Fibroblast of villous mesenchyme (primary cell): ENCODE measurements at places on chromosomes 13 and 19. TPM values are rescaled to one million over a fixed set of nuclear protein-coding genes. Genes with fewer than 3 reads are reported as not detected.

PRSS57 gene
- not detected in 2 replicates for total RNA-seq

GRCh38 chr13:46317120-46317519 lies 69.9 kb downstream of the RUBCNL start:
- peak; percentile 17 for DNase-seq

DNA sequence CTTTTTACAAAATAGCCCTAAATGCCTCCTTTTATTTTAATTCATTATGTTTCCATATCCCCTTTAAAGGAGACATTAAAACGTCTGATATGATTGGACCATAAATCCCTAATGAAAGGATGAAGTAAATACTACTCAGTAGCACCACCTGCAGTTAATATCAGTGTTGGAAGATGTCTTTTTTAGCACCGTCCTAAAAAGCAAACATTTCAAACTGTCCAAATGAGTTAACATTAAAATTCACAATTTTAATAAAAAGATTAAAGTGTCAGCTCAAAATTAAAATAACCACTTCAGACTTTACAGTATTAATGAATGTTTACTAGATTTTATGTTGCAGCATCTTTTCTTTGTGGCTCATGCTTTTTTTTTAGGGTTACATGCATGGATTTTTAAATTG lies 12.3 kb downstream of the ZNF507 start:
- no peak for DNase-seq

CEACAM4 gene
- not detected in 2 replicates for total RNA-seq

SIGLEC8 gene
- total RNA-seq: not detected in 2 replicates

KLK11 gene
- not detected in 2 replicates for total RNA-seq

- DNase-seq: peak; percentile 71
Measured at GRCh38 chr13:30504081-30504480, 38.3 kb upstream of the HMGB1 start.

GRCh38 chr19:18771328-18772242 lies 19.5 kb downstream of the COMP start:
- no peak for DNase-seq

- no peak for DNase-seq
Measured at GRCh38 chr13:50969691-50970090, 60.1 kb downstream of the RNASEH2B start.

DNA sequence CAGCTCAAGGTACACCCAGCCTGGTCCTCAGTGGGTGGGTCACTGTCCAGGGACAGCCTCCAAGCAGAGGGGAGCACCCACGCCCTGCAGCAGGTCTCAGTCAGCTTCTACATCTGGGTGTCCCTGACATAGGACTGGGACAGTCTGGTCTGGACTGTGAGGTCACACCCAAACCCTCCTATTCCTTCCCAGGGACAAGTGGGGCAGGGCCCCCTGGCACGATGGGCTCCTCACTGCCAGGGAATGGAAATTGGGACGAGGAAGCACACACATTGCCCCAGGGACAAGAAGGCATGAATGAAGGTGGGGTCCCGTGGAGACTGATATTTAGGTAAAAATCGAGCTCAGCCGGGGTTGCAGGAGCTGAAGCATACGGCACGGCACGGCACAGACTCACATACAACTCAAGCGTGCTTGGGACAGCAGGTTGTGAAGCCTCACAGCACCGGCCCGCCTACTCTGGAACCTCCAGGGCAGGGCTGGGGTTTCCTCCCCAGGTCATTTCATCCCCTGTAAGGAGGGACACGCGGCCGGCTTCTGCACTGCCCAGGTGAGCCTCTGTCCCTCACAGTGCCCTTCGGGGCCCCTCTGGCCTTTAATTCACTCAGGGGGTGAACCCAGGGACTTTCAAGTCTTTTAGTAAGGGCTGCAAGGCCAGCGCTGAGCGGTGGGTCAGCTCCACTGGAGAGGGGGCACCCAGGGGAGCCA lies 3.5 kb downstream of the PNMA8B start:
- DNase-seq: no peak

GRCh38 chr13:111902726-111903125 lies 164.2 kb upstream of the SOX1 start:
- no peak for DNase-seq

DNA sequence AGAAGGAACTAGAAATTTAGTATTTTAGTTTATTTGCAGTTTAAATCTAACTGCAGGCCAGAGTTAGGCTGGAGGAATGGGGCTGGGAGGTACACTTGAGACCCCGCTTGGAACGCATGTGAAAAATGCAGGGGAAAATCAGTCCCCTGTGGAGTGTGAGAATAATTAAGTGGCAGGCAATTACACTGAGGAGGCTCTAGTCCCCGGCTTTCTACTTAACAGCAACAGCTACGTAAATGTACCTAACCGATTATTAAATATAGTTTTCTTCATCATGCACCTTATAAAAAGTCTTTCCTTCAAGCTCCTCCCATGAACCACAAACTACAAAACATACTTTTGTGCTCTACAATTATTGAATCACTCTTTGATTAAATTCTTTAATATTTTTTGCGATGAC lies 804 bp downstream of the ZNF708 start:
- peak; percentile 12 for DNase-seq

SLC17A7 gene
- total RNA-seq: not detected in 2 replicates

NPHS1 gene
- total RNA-seq: not detected in 2 replicates

DNA sequence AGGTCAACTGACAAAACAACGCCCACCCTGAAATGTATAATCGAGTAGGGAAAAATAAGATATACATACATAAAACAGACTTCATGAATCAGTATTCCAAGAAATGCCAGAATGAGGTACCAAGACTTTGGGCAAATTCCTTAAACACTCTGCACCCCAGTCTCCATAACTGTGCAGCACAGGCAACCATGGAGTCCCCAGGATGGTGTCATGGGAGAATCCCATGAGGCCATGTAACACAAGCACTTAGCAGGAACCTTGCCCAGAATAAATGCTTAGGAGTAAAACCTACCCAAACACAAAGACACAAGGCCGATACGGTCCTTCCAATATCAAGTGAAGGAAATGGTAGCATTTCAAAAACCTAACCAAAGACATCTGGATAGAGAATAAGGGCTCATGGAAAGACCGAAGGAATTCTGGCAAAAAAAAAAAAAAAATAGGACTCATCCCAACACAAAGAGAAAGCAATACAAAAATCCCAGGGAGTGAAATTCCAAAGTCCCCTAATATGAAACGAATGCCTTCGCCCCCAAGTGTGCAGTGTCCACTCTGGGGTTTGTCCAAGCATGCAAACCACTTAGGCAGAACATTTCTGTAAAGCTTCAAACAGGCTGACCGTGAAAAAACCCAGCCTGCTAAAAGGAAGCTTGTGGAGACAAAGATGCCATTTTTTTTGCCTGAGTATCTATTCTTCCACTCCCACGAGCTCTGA lies 11.1 kb downstream of the ZC3H4 start:
- DNase-seq: no peak

GRCh38 chr19:1748115-1748872 lies 5.0 kb upstream of the ONECUT3 start:
- DNase-seq: no peak

DNA sequence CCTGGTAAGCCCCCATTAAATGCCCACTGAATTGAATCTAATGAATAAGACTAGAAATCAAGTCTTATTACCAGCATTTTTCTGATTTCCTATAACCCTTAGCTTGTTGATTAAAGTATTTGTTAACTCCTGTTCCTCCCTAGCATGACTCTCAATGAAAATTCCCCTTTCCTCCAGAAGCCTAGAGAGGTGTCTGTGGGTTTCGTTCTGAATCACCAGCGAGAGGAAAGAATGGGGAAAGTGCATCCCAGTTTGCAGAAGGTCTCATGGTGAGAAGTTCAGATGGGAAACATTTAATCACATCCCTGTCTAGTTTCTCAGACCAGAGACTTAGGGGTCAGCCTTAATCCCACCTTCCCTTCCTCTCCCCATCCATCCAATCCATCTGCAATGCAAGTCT lies 26.9 kb downstream of the POU2F2 start:
- no peak for DNase-seq

C19orf38 gene
- total RNA-seq: 0.43 TPM in 1 of 2 replicates, not detected in the other

NKG7 gene
- not detected in 2 replicates for total RNA-seq
